Stimulated activated CD4-positive, alpha-beta T cell treated with anti-CD3 and anti-CD28 coated beads, Interleukin-1b, Interleukin-23, amount 100 ng/mL, for 1 hour (primary cell): ENCODE measurements at places on chromosomes 12 and 14.

- DNase-seq: no peak
Measured at GRCh38 chr14:64200170-64200569, 94.0 kb downstream of the ESR2 start.

GRCh38 chr12:46546634-46547273 is 174.2 kb upstream of the SLC38A2 start:
- no peak for DNase-seq

DNA sequence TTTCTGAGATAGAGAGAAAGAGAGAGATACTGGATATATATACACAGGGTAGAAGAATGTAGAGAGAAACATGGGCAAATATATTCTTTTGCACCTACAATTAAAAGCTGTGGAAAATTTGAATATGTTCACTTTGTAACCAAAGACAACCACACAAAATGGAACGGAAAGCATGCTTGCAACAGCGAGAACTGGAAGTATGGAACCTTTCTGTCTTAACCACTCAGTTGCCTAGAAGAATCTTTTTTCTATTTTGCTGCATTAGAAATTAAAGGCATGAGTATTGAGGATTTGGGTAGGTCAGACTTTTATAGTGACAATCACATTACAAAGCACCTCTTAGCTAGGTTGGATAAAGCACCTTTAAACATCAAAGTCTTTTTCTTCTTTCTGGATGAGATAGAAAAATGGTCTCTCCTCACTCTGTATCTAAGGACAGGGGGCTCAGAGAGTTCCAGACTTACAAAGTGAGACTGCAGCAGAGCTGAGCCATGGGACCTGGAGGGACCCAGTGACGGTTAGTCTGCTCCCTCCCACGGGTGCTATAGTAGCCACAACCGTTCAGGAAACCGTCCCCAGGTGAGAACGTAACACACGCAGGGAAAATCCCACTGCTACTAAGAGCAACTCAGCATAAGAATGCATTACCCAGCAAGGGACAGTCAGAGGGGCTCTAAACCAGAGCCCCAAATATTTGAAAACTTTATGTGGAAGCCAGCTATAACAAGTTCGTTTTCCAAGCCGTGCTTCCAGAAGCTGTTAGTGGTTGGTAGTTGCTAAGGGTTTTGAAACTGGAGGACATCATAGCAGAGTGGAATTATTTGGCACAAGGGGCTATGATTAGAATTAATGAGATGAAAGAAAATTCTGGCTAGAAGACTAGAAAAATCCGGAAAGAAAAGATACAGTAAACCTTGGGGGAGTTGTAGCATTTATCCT is 97.1 kb downstream of the DAD1 start:
- no peak for DNase-seq

DNA sequence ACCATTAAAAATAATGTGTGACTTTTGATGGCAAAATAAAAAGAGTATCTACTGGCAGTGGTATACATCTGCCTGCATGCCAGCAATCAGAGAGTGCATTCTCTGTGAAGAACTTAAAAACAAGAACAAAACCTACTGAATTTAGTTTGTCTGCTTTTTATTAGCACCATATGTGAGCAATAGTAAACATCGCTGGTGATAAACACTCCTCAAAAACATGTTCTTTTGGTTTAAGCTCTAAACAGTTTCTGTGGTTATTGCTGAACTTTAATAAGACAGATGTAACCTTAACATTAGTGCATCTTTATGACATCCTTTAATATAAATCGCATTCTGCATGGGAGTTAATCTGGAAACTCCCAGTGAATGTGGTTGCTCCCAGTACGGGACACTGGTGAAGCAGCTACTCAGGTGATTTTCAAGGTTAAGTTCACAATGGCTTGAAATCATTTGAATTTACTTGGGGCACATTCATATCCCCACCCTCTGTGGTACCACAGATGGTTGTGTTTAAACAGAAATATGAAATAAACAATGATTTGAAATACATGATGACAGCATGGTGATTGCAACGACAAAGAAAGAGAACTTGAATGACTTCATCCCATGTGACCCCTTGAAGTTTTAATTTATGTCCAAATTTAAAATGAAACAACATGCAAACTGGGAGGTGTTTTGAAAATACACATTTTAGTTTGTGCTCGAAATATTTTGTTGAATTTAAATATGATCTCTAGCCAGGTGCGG is 285.9 kb downstream of the FOXN3 start:
- DNase-seq: no peak

DNA sequence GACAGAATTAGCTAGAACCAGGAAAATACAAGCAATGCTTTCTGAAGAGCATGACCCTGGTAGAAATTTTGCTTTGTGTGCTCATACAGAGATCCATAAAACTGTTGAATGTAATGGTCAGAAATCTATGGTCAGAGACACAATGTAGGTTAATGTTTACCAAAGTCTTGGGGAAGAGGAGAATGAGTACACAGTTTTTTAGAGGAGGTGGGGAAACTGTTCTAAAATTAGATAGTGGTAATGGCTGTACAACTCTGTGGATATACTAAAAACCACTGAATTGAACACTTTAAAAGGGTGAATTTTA is 109.5 kb upstream of the ARHGAP5 start:
- DNase-seq: no peak

DNA sequence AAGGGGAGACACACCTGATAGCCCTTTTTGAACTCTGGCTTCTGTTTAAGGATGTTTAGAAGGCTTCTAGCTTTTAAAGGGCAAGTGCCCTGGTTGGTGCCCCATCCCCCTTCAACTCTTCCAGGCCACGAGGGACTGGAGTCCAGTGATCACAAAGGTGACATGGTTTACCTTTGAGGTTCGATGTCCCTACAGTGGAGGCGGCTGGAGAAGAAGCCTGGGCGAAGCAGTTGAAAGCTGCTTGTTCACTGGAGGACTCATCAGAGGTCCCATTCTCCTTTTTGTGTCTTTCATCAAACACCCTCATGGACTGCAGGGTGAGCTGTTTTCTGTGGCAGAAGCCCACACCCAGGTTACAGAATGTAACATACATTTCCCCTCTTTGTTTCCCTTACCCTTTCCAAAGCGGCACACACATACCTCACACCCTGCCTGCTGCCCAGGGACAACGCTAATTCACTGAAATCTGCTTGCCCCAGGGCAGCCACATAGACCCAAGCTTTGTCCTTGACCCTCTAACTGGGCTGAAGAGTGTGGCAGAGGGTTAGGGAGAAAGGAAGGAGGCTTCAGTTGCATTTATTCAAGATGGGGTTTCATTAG is 7.7 kb downstream of the TBX3 start:
- no peak for DNase-seq
